Activated CD4-positive, alpha-beta T cell treated with anti-CD3 and anti-CD28 coated beads, Interleukin-2, amount 50 U/mL, for 1 hour (primary cell): ENCODE measurements at places on chromosomes 4 and X.

DNA sequence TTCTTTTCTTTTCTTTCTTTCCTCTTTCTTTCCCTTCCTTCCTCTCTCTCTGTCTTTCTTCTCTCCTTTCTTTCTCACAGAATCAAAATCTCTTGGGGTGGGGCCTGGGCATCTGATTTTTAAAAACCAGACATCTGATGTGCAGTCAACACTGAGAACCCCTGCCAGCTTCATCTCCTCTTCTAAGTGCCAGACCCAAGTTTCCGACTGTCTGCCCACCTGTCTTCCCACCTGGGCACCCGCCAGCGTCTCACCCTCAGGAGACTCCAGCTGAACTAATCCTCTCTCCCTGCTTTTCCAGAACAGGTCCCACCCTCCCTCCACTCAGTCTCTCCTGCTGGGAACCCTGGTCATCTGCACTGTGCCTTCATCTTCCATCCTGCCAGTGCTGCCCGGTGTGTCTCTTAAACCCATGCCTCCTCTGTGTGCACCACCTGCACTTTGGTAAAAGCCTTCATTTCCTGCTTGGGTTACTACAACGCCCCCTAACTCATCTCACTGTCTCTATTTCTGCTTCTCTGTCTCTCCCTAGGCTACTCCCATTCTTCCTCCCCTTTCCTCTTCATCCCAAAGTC, 2.8 kb downstream of the SOD3 start:
- no peak for DNase-seq

- DNase-seq, result no peak
These were observed 61.1 kb downstream of the ABCG2 start for GRCh38 chr4:88097301-88097700.

DNA sequence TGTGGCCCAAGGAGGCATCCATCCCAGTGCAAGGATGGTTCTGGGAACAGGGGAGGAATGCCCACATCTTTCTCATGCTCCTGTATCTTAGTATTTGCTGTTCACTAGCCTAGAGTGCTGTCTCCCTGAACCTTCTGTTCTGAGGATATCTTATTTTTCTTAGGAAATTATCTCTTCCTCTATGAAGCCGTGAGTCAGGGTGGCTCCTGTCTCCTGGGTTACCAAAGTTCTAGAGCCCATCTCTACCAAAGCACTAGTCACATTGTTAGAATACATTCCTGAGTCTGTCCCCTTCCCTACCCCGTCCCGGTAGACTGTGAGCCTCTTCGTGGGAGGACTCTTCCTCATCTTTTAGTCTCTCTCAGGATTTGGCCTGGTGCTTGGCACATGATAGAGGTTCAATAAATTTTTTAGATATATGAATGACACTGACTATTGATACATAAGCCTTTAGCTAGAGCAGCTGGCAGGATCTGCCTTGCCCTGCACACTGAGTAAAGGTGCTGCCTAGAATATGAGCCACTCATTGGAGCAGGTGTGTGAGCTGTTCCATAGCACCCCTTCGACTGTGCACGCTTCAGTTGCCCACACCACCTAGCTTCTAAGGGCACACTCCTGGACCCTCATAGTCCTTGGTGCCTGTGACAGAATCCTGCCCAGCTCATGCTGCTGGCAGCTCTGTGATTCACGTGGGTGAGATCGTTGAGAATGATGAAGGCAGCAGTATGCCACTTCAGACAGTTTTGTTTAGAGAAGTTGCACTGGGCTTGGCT, 13.3 kb downstream of the CXCR3 start:
- DNase-seq, result no peak

DNA sequence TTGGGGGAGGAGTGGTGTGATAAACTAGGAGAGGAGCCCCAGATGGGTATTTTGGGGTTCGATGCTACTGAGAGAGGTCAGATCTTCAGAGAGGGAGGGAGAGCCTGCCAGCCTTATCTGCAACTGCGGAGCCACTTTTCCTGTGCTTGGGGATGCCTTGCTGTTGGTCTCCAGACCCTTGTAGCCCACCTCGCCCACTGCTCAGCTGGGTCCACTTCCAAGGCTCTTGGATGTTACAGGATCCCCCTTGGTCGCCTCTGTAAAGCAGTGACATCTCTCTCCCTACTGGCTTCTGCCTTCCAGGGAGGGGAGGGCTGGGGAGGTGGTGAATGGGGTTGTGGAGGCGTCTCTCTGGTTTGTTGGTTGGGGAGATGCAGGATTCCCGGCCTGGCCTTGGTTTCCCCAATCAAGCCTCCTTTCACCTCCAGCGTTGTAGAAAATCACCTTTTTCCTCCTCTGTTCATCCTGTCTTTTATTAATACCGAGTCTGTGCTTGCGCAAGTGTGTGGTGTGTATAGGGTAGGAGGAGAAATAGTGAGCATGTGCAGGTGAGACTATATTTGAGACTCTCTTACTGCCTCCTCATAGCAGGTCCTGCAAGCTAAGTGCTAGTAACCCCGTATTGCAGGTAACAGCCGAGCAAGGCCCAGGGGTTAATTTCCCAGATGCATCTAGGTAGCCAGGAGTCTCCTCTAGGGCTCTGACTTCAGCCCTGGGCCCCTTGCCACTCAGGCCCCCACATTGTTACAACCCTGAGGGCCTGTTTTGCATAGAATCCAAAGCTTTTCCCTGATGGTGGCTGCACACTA, 337.4 kb downstream of the ARHGAP10 start:
- DNase-seq, result no peak

GRCh38 chrX:134718105-134718965, 60.1 kb upstream of the PLAC1 start:
- no peak for DNase-seq
